Adrenal gland (tissue), 19 donors: ENCODE measurements at places on chromosomes 7 and 10. TPM values are rescaled to one million over a fixed set of nuclear protein-coding genes. Genes with fewer than 3 reads are reported as not detected.
A peak's percentile ranks its signal among the peaks of the same experiment; 100 is the strongest.

- no peak for DNase-seq
- H3K36me3 ChIP-seq: no peaks in the 10 kb centered on the region
- no peak overlapping the region for H3K4me3 ChIP-seq
- peak overlapping the region; percentile 16 for H3K27ac ChIP-seq
- H3K4me1 ChIP-seq: peaks cover 5% of the 10 kb centered on the region
These were observed 1068.1 kb downstream of the NRG3 start for GRCh38 chr10:82943142-82943541.

DNA sequence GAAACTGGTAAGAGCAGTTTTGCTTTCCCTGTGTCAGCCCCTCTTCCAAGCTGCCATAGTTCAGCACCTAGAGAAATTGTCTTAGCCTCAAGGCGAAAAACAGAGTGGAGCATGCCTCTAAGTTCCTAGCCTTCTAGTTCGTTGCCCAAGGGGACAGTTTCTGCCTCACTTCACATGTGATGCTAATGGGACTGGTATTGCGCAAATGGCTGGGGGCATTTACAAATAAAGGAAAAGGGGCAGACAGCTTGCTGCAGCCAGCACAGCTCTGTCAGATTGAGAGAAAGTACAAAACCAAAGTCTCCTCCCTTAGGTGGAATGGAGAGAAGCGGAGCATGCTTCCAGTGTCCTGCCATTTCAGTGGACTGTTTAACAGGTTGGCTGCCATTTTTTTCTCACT, 567.7 kb downstream of the ETV1 start:
- no peaks in the 10 kb centered on the region for H3K36me3 ChIP-seq
- DNase-seq: no peak
- no peaks in the 10 kb centered on the region for H3K4me1 ChIP-seq
- H3K27me3 ChIP-seq: no peaks in the 10 kb centered on the region
- H3K4me3 ChIP-seq: no peak overlapping the region

DNA sequence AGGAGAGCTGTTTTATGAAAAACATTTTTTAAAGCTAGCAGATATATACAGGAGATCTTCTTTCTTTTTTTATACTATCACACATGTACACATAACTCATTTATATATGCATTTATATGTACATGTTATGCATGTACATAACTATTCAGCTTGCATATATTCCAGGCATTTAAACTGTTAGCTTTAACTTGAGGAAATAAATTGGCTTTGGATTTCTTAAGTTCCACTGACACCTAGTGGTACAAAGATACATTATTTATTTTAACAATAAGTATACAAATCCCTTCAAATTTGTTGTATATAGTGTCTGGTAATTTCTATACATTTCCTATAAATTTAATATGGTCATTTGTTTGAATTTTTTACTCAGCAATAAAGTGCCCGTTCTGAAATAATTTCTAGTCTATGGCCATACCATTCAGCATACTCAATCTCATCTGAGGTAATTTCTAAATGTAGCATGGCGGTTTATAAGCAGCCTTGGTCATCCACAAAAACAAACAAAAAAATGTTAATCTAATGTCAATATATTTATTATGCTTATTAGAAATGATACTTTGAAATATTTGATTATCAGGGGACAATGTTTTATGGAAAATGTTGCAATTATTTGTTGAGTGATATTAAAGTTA, 11.6 kb downstream of the ZDHHC6 start:
- DNase-seq: no peak
- H3K36me3 ChIP-seq: no peaks in the 10 kb centered on the region
- H3K27me3 ChIP-seq: no peaks in the 10 kb centered on the region
- no peak overlapping the region for H3K4me3 ChIP-seq
- H3K4me1 ChIP-seq: no peaks in the 10 kb centered on the region

GRCh38 chr7:26556061-26556881, 264.6 kb downstream of the SNX10 start:
- H3K36me3 ChIP-seq: no peaks in the 10 kb centered on the region
- no peaks in the 10 kb centered on the region for H3K27me3 ChIP-seq
- H3K4me3 ChIP-seq: no peak overlapping the region
- DNase-seq: no peak

DNA sequence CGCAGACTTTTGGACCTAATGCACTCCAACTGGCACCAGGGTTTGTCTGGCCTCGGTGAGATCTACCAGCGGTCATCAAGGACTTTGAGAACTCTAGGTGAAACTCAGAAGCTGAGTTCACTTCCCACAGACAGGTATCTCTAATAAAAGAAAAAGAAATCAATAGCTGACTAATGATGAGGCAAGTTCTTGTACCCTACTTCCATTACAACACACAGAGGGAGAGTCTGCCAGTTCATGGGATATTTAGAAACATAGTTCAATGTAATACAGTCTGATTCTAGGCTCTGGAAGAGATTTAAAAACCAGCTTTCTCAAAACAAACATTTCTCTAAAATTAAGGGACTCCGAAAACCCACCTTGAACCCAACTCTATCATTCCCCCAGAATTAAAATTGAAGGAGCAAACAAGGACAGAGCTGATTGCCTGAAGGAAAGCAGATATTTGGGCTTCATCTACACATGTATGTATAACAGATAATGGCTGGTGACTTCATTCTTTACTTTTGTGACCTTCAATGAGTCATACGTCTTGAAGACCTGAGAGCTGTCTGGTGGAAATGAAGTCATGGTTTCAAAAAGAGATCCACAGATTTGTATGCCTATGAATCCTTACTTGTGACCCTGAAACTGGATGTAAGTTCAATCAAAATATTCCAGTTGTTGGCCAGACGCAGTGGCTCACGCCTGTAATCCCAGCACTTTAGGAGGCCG, 2.7 kb upstream of the PNLIPRP1 start:
- no peaks in the 10 kb centered on the region for H3K4me1 ChIP-seq
- H3K4me3 ChIP-seq: no peak overlapping the region
- DNase-seq: no peak
- H3K27ac ChIP-seq: no peak overlapping the region
- no peaks in the 10 kb centered on the region for H3K36me3 ChIP-seq
- no peaks in the 10 kb centered on the region for H3K27me3 ChIP-seq

- H3K27ac ChIP-seq: no peak overlapping the region
- DNase-seq: no peak
- no peaks in the 10 kb centered on the region for H3K4me1 ChIP-seq
- H3K27me3 ChIP-seq: peaks cover 7% of the 10 kb centered on the region
These were observed 27.1 kb upstream of the LBX1 start for GRCh38 chr10:101256387-101256786.

GRCh38 chr7:3063016-3063753, 19.5 kb upstream of the CARD11 start:
- H3K4me3 ChIP-seq: no peak overlapping the region
- no peaks in the 10 kb centered on the region for H3K4me1 ChIP-seq
- no peaks in the 10 kb centered on the region for H3K36me3 ChIP-seq
- no peak overlapping the region for H3K27ac ChIP-seq
- DNase-seq: no peak

- no peak overlapping the region for H3K27ac ChIP-seq
- no peaks in the 10 kb centered on the region for H3K27me3 ChIP-seq
- no peak for DNase-seq
- no peak overlapping the region for H3K4me3 ChIP-seq
- H3K4me1 ChIP-seq: no peaks in the 10 kb centered on the region
- no peaks in the 10 kb centered on the region for H3K36me3 ChIP-seq
These were observed 296.6 kb upstream of the ETV1 start for GRCh38 chr7:14286036-14286435.

- no peak overlapping the region for H3K27ac ChIP-seq
- H3K4me3 ChIP-seq: no peak overlapping the region
- no peaks in the 10 kb centered on the region for H3K4me1 ChIP-seq
- H3K27me3 ChIP-seq: no peaks in the 10 kb centered on the region
- DNase-seq: no peak
These were observed 44.3 kb downstream of the POLR3A start for GRCh38 chr10:77984986-77985385.

DNA sequence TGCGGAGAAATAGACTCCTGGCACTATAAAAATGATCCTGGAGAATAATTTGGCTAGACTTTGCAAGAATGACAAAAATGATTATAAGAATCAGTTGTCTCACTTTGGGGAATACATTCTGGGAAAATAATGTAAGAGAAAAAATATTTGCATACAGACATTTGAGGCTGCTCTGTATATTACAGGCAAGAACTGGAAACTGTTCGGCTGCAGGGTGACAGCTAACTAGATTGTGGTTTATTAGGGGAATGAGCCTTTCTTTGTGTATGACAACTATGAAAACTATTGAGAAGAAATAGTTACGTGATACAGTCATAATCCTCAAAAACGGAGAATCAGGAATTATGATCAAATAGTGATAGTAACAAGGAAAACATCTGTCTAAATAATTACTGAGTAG, 8.6 kb downstream of the TRIM56 start:
- H3K27ac ChIP-seq: no peak overlapping the region
- H3K36me3 ChIP-seq: peaks cover 10% of the 10 kb centered on the region
- no peak for DNase-seq

DNA sequence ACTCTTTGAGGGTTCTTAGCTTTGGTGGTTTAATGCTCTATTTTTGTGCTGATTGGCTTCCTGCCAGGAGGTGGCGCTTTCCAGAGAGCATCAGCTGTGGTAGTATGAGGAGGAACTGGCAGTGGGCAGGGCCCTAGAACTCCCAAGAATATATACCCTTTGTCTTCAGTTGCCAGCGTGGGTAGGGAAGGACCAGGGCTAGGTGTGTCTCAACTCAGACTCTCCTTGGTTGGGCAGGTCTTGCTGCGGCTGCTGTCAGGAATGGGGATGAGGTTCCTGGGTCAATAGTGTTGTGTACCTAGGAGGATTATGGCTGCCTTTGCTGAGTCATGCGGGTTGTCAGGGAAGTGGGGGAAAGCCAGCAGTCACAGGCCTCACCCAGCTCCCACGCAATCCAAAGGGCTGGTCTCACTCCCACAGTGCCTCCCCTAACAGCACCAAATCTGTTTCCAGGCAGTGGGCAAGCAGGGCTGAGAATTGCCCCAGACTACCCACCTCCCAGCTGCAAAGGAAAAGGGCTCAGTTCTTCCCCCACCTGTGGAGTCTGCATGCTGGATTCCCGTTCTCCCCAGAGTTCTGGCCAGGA, 191.5 kb downstream of the PHTF2 start:
- DNase-seq: no peak
- no peaks in the 10 kb centered on the region for H3K36me3 ChIP-seq
- no peaks in the 10 kb centered on the region for H3K27me3 ChIP-seq

DNA sequence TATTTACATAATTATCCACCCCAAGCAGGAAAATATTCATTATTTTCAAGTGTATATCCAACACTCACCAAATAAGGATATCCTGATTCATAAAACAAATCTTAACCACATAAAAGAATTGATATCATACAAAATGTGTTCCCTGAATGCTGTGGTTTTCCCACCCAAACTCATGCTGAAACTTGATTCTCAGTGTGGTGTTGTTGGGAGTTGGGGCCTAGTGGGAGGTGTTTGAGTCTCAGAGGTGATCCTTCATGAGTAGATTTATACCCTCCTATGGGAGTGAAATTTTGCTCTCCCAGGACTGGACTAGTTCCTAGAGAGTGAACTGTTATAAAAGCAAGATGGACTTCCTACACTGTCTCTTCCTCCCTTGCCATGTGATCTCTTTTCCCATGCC, 1028.3 kb downstream of the SORCS1 start:
- DNase-seq: no peak
- no peaks in the 10 kb centered on the region for H3K27me3 ChIP-seq
- H3K27ac ChIP-seq: no peak overlapping the region
- H3K4me1 ChIP-seq: no peaks in the 10 kb centered on the region
- H3K36me3 ChIP-seq: no peaks in the 10 kb centered on the region
- H3K4me3 ChIP-seq: no peak overlapping the region

DNA sequence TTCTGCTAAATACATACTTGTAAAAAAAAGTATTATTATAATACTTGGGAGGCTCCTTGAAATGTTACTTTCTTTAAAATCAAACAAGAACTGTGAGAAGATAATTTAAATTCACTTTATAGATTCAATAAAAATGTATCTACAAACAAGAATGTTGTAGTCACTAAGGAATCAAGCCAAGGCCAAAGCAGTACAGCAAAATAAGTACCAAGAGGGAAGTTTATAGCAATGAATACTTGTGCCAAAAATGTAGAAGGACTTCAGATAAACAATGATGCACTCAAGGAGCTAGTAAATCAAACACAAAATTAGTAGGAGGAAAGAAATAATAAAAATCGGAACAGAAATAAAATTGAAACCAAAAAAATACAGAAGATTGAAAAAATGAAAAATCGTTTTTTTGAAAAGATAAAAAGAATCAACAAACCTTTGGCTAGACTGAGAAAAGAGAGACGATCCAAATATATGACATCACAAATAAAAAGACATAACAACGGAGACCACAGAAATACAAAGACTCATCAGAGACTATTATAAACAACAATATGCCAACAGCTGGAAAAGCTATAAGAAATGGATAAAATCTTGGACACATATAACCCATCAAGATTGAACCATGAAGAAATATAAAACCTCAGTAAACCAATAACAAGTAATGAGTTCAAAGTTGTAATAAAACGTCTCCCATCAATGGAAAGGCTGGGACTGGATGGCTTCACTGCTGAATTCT, 286.0 kb upstream of the TMEM229A start:
- no peaks in the 10 kb centered on the region for H3K36me3 ChIP-seq
- H3K27me3 ChIP-seq: no peaks in the 10 kb centered on the region

DNA sequence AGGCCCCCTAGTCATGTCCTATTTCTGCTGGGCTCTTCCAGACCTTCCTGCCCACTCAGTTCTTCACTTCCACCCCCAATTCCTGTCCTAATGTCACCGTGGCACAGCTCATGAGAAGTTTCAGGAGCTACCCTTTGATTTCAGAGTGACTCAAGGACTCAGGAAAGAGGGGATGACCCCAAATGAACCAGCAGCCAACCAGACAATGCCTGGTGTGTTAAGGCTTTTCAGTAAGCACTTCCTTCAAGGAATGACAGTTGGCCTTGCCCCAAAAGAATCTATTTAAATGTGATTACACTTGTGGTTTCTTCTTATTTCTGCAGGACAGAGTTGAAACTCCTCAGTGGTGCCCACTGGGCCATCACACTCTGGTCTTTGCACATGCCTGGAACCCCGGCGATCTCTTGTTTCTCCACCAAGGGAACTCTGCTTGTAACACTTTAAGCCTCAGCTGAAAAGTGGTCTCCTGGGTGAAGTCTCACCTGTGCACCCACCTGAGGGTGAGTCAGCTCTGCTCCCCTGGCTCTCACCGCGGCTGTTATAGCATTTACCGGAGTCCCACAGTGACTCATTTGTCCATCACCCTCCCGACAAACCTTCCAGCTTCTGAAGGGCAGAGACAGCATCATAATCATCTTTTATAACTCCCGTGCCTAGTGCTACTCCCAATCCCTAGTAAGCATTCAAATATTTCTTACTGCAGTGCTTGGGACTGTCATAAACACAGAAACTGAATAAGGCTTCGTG, 123.0 kb upstream of the SVIL start:
- DNase-seq: no peak
- H3K4me1 ChIP-seq: no peaks in the 10 kb centered on the region
- H3K27ac ChIP-seq: no peak overlapping the region
- no peak overlapping the region for H3K4me3 ChIP-seq
- no peaks in the 10 kb centered on the region for H3K36me3 ChIP-seq

Gene LIPJ
- total RNA-seq: not detected

Gene SCIN
- 1.0 TPM for total RNA-seq

Gene HTR7
- total RNA-seq: 0.35 TPM

Gene CPXM2
- total RNA-seq: 4.3 TPM

Gene CALHM3
- not detected for total RNA-seq

Gene SLC18A3
- total RNA-seq: 0.41 TPM

Gene EVX1
- 1.3 TPM for total RNA-seq

Gene INHBA
- total RNA-seq: 1.4 TPM

Gene DDIT4
- 682 TPM for total RNA-seq

Gene RAPGEF5
- 18.5 TPM for total RNA-seq

Gene COL17A1
- total RNA-seq: 0.11 TPM

Gene UCN3
- not detected for total RNA-seq

Gene DOCK4
- total RNA-seq: 23.5 TPM

Gene CLCN1
- total RNA-seq: not detected

Gene ENTPD1
- 15.5 TPM for total RNA-seq

Gene OR2A12
- not detected for total RNA-seq
